Ecto neural progenitor cell (in vitro differentiated cells): ENCODE measurements at places on chromosomes 16 and 17.

DNA sequence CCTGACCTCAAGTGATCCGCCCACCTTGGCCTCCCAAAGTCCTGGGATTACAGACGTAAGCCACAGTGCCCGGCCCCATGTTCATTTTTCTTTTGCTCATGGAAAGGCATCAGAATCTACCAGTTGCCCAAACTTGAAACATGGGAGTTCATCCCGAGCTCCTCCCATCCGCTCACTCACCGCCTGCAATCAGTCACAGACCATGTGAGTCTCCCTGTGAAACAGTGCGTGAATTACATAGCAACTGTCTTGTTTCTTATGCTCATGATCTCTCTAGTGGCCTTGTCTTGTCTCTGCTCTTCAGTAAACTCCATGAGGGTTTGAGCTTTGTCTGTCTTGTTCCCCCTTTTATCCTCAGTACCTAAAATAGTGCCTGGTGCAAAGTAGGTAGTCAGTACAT lies 52.1 kb upstream of the TNRC6A start:
- DNase-seq, result no peak

GRCh38 chr16:35150805-35151312 lies 1691.4 kb downstream of the TP53TG3F start:
- no peak for DNase-seq

DNA sequence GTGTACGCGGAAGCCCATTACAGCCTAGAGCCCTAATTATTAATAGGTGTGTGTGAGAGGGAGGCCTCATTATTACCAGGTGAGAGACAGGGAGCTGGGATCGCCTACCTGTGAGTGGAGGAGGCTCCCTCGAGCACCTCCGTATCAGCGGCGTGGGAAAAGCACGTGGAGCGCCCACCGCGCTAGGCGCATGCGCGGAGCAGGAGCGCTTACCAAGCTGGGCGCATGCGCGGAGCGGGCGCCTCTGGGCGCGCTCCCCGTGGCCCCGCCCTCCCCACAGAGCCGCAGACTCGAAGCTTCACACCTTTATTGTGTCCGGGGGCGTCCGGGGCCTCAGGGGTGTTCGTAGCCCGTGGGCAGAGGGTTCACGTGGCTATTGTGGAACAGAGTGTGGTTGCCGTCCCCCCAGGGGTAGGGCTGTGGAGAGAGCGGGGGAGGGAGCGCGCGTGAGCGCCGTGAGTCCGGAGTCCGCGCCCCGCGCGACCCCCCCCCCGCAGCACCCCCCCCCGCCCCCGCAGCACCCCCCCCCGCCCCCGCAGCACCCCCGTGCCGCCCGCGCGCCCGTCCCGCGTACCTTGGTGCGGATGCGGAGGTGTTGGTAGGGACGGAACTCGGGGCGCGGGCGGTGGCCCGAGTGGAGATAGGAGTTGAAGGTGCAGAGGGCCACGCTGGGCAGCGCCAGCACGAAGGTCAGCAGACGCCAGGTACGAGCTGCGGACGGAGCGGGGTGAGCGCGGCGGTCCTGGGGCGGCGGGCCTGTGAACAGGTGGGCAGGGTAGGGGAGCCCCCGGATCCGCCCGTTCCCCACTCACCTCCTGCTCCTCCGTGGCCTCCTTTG lies 500 bp downstream of the COX6A2 start:
- DNase-seq, result no peak

GRCh38 chr17:630801-631200 lies 83.8 kb downstream of the VPS53 start:
- no peak for DNase-seq

GRCh38 chr17:2138318-2138717 lies 83.4 kb downstream of the HIC1 start:
- no peak for DNase-seq

DNA sequence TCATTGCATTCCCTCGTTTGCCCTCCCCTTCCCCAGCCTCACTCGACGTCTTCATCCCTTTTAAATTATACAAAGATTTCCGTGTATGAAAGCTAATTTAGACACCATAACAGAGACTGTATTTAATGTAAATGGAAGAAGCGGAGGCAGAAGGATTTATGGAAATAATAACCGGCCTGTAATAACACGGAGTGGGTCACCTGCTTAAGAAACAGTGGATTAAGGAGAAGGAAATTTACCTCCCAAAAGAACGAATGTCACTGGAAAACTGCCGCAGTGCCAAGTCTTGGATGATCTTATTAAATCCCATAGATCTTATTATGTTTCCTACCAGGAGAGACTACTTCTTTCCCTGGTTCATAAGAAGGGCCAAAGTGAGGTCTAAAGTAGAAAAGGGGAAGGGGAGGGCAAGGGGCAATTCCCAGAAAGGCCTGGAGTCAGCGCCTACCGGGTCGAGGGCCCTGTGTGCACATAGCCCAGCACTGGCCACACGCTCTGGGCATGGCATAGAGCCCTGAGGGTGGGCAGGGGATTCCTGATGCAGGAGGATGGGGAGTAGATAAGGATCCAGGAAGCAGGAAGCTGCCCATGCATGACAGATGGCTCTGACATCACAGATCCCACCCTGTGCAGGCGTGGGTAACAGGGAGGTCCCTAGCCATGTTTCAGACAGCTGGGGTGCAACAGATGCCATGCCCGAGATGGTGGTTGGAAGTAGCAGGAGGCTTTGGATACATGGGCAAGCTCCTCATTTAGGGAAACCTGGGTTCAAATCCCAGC lies 56.2 kb upstream of the RPL38 start:
- DNase-seq, result no peak

- DNase-seq, result no peak
Measured at GRCh38 chr16:1310832-1311200, 1.4 kb downstream of the UBE2I start.

DNA sequence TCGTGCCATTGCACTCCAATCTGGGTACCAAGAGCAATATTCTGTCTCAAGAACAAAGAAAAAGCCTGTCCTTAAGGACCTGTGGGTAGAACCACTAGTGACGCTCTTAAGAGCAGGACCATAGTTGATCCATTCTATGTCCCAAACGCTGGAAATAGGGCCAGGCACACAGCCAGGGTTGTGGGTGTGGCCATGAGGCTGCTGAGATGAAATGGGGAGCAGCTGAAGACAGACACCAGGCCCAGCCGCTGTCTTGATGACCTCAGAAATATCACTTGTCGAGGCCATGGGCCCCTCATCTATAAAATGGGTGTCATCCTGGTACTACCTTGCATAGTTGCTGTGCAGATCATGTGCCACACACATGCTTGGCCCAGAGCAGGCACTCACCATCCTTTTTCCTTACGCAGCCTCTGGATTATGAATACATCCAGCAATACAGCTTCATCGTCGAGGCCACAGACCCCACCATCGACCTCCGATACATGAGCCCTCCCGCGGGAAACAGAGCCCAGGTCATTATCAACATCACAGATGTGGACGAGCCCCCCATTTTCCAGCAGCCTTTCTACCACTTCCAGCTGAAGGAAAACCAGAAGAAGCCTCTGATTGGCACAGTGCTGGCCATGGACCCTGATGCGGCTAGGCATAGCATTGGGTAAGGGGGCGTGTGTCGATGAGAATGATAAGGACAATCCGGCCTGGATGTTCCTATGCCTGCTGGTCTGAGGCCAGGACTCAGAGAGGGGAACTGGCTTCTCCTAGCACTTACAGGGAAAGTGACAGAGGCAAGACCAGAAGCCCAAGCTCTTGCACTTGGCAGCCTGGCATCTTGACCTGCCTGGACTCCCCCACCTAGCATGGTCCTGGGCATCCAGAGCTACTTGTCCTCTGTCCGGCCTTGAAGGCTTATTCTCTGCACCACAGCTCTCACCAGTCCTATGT lies 25.5 kb downstream of the CDH5 start:
- DNase-seq, result peak; percentile 24

DNA sequence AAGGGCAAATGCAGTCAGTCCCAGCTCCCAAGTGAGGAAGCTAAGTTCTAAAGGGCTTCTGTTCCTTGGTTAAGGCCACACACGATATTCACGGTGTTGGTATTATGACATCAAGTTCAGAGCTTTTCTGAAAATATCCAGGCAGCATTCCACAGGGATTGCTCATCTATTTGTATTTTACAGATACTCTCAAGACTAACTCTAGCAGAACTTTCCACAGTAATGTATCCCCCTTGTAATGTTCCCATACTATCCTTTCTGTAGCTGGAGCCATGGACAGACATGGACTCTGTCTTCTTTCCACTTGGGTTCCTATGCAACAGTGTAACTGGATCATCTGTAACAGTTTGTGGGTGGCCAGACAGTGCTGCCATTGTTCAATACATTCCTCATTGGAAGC lies 13.5 kb downstream of the SDR42E1 start:
- no peak for DNase-seq

- DNase-seq, result no peak
Measured at GRCh38 chr16:53415504-53415903, 18.8 kb upstream of the RBL2 start.

GRCh38 chr16:19073344-19073743 lies 5.9 kb downstream of the COQ7 start:
- DNase-seq, result no peak

- no peak for DNase-seq
Measured at GRCh38 chr16:72264771-72265170, 92.8 kb upstream of the PMFBP1 start.

DNA sequence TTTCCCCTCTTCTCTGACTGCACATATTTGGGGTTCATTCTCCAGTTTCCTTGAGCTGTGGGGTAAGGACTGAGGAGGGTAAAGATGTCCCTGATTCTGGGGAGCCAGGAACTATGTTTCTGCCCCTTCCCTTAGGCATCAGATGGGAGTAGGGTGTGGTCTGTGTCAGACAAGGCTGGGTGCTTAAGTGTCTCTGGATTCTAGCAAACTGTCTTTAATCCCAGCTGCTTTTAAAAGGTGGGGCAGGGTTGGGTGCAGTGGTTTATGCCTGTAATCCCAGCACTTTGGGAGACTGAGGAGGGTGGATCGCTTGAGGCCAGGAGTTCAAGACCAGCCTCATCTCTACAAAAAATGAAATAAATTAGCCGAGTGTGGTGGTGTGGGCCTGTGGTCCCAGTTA lies 13.0 kb downstream of the LASP1 start:
- no peak for DNase-seq

GRCh38 chr17:1710807-1711553 lies 803 bp upstream of the TLCD2 start:
- DNase-seq, result no peak

DNA sequence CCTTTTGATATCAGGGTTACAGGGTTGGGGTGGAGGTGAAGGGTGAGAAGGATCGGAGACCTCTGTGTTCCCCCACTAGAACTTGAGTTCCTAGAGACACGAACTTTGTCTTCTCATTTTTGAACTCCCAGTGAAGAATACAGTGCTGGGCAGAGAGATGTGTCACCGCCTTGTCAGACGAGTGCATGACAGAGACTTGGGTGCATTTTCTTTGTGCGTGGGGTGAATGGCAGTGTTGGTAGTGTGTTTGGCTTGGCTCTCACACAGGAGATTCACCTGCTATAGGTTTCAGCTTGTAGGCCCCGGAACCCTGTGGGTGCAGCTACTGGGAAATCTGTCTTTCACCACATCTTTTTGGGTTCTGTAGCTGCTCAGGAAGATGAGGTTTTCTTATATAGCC lies 40.0 kb upstream of the CCR7 start:
- no peak for DNase-seq

DNA sequence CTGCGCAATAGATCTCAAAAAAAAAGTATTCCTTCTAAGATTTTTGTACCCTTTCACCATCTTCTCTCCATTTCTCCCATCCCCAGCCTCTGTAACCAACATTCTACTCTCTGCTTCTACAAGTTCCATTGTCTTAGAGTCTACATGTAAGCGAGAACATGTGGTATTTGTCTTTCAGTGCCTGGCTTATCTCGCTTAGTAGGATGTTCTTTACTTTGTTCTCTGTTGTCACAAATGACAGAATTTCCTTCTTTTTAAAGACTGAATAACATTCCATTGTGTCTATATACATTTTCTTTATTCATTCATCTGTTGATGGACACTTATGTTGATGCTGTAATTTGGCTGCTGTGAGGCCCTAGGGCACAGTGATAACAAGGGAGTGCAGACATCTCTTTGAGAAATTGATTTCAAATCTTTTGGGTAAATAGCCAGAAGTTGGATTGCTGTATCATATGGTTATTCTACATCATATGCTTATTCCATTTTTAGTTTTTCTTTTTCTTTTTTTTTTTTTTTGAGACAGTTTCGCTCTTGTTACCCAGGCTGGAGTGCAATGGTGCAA lies 37.7 kb upstream of the MYH10 start:
- no peak for DNase-seq

GRCh38 chr16:46712911-46713310 lies 23.5 kb downstream of the ORC6 start:
- no peak for DNase-seq

GRCh38 chr17:75814900-75815373 lies 29.3 kb downstream of the UNC13D start:
- DNase-seq, result peak; percentile 40
